Lung (tissue), 17 donors: ENCODE measurements at places on chromosomes 7 and 10. TPM values are rescaled to one million over a fixed set of nuclear protein-coding genes. Genes with fewer than 3 reads are reported as not detected.

Gene CYP3A7
- total RNA-seq, result 0.64 TPM

Gene WASHC2A
- total RNA-seq, result 58.3 TPM

Gene CH25H
- 1.2 TPM for total RNA-seq

- no peak for DNase-seq
Measured at GRCh38 chr7:94022550-94022949, 18.4 kb upstream of the BET1 start.

GRCh38 chr7:75928568-75928914, 13.6 kb downstream of the POR start:
- no peak for DNase-seq

- DNase-seq, result no peak
Measured at GRCh38 chr7:24668927-24669635, 88.2 kb downstream of the GSDME start.

DNA sequence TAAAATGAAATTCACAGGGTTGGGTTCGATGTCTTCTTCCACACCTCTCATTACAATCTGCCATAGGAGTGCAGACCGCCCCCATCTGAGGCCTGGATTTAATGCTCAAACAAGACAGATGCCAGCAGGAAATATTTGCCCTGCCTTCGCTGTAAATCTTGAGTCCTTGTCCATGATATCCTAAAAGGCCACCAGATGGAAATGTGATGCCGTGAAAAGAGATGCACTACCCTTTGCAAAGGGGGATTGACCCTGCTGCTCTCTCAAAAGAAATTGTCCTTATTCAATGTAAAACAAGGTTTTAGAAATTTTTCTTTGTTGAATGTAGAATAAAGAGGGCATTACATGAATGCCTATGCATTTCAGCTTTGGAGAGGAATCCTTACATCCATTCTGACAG, 37.5 kb downstream of the AGAP4 start:
- DNase-seq, result peak; percentile 5
